ENCODE measurements at places on chromosomes 4 and X. TPM values are rescaled to one million over a fixed set of nuclear protein-coding genes. Genes with fewer than 3 reads are reported as not detected.

GRCh38 chrX:49129427-49129826 is 5.9 kb upstream of the GPKOW start:
- DNase-seq = no peak

Gene WAS
- 40.1 TPM for polyA plus RNA-seq

GRCh38 chrX:97858592-97858991 is 974.9 kb downstream of the RPA4 start:
- DNase-seq = no peak

DNA sequence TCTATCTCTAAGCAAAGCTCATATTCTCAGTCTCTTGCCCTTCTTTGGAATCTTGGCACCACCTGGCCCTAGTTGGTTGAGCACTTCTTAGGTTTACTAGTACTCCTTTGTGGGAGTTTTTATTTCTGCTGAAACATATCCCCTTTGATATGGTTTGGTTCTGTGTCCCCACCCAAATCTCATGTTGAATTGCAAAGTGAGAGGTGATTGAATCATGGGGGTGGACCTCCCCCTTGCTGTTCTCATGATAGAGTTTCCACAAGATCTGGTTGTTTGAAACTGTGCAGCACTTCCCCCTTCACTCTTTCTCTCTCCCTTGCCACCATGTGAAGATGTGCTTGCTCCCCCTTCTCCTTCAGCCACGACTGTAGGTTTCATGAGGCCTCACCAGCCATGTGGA is 22.2 kb upstream of the SYNPO2 start:
- DNase-seq = no peak

- DNase-seq = no peak
These were observed 845.8 kb downstream of the TECRL start for GRCh38 chr4:63563288-63564014.

- no peak for DNase-seq
These were observed 22.0 kb upstream of the PHKA2 start for GRCh38 chrX:19005909-19006308.

DNA sequence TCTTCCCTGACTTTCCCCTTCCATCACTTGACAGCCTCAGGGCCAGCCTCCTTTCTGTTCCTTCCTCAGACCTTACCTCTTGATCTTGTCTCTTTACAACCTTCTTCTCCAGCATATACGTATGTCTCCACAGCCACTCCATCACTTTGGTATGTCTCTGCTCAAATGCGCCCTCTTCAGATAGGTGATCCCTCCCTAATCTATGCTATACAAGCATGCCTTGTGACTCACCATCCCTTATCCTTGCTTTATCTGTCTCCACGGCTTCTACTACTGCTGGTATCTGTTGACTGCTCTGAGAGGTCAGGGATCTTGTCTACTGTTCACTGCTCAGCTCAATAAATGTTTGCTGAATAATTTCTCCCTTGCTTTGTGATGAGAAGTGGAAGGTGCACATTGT is 9.0 kb downstream of the ARAP2 start:
- DNase-seq = no peak

DNA sequence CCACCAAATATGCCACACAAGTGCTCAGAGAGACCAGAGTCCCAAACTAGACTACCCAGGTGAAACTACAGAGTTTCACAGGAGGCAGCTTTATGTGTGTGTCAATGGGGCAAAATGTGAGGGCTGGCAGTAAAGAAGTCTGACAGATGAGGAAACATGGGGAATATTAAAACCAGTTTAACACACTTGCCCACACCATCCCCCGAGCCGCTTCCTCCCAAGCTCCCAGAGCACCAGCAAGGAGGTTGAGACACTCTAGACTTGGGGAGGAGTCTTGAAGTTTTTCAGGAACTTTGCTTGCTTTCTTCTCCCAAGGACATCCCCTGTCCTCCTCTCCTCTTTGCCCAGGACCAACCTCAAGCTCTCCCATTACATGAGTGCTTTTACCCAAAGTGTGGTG is 94.7 kb upstream of the SPRY1 start:
- no peak for DNase-seq

Gene ZFP92
- 0.27 TPM for polyA plus RNA-seq

Gene NSDHL
- polyA plus RNA-seq = 9.9 TPM

Gene PAGE1
- polyA plus RNA-seq = not detected

Gene BST1
- polyA plus RNA-seq = 2.9 TPM

DNA sequence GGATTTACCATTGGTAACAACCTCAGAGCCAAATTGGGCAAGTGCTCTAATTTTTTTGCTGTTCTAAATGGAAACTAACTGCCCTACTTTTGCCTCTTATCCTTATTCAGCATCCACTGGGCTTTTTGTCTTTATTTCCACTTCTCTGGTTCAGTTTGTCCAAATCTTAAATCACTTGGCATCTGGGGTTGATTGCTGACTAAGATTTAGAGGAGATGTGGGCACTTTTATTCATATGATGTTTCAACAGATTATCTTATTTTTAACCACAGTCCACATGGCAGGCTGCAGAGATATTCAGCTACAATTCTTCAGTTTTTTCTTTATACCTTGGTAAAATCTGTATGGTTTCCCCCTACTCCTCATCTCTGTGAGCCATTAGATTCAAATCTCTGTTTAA is 1161.4 kb upstream of the PCDH7 start:
- DNase-seq = no peak

DNA sequence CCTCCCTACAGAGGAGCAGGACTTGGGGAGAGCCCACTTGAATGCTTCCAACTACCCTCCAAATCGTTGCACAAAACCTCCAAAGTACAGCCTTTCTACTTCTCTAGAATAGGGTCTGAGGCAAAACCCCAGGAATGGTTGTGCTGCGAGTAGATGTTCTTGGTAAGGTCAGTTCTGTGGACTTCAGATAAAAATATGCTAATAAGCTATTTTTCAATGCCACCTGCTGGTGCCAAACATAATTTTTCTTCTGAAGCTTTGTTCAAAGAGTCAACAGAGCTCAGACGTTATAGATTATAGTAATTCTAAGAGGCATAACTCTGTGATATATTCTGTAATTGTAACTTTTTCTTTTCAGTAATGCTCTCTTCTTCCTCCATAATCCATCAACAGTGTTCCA is 425.7 kb downstream of the GPAT3 start:
- no peak for DNase-seq

- no peak for DNase-seq
These were observed 73.5 kb downstream of the WDR19 start for GRCh38 chr4:39255871-39256270.

Gene CRMP1
- polyA plus RNA-seq = 7.0 TPM

Gene GRID2
- 0.05 TPM for polyA plus RNA-seq

Gene CEP135
- 7.8 TPM for polyA plus RNA-seq

DNA sequence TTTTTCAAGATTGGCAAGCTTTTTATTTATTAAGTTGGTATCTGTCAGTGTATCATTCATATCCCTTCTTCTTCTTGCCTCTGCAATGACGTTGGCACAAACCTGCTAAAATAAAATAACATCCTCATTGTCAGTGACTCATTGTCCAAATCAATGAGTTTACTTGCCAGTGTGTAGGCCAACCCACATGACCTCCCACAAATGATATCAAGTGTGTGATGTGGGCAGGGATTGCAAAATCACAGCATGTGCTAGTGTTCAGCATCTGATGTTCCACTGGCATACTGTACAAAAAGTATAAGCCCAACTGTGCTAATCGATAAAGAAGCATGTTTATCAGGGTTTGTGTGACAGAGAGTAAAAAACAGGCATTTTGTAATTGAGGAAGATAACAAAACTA is 25.5 kb downstream of the GPAT3 start:
- no peak for DNase-seq

DNA sequence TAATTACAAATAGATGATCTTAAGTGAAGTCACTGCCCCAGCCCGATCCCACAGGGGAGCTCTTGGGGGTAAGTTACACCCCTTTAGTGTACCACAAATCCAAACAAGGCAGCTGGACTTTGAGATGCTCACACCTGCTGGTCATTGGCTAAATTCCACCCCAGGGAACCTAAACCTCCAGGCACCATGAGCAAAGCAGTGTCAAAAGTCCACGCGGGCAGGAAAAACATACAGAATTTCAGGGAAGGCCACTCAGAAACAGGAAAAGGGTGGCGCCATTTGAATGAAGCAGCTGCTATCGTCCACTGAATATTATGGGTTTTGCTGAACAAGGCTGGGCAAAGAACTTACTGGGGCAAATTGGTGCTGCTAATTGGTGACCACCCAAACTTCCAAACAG is 30.9 kb downstream of the SUPT20HL1 start:
- no peak for DNase-seq

DNA sequence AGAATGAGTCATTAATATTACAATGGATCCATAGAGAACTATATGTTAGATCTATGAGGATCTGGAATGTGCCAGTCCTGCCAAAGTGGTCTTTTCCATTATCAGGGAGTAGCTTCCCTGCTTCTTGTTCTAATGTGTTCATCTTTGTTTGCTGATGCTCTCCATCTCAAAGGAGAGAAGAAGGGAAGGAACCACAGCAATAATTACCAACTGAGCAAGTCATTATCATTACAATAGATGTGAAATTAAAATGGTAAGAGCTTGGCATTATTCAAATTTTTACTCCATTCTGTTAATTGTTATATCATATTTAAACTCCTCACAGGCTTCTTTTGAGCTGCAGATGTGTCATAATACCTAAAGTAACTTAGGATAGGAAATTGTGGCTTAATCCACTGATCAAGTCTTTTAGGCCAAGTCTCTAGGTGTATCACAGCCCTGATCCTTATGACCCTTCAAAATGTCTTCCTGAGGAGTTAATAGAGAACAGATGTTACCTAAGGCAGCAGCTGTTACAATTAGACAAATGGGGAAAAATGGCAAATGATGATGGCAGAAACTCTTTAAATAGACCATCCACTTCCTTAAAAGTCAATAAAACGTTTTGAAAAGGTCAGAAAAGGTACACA is 1492.7 kb upstream of the IGFBP7 start:
- DNase-seq = no peak

Gene CXorf65
- 40.8 TPM for polyA plus RNA-seq

Gene PF4V1
- 0.57 TPM for polyA plus RNA-seq

Gene IL1RAPL1
- 0.02 TPM for polyA plus RNA-seq

GRCh38 chr4:141229408-141230101 is 8.9 kb downstream of the ZNF330 start:
- DNase-seq = no peak

DNA sequence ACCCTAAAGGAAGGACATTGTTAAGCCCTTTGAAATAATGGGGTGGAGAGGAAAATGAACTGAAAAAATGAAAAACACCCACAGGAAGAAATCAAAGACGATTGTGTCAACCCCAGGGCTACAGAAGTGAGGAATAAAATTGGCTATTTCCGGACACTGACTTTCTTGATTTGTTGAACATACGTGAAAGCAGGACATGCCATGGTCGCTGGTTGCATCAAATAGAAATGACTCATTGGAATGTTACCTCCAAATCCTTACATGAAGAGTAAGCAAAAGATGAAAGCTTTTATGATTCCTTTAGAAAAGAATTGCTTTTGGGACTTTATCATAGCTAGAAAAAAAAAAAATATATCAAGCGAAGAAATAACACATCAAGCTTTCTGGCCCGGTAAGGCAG is 75.3 kb downstream of the DCUN1D4 start:
- DNase-seq = no peak

Gene PLP2
- 130 TPM for polyA plus RNA-seq

- DNase-seq = no peak
These were observed 38.2 kb downstream of the NHS start for GRCh38 chrX:17413228-17413627.

GRCh38 chr4:14336656-14337055 is 665.6 kb upstream of the CPEB2 start:
- no peak for DNase-seq

GRCh38 chrX:40201329-40201885 is 103.6 kb upstream of the BCOR start:
- no peak for DNase-seq

Gene GAGE12D
- polyA plus RNA-seq = not detected

- DNase-seq = no peak
These were observed 121.6 kb downstream of the ATXN3L start for GRCh38 chrX:13198056-13198761.

Gene MAGEE1
- 3.4 TPM for polyA plus RNA-seq

Gene ETDA
- not detected for polyA plus RNA-seq

- DNase-seq = no peak
These were observed 6.7 kb downstream of the APOO start for GRCh38 chrX:23901060-23901459.

DNA sequence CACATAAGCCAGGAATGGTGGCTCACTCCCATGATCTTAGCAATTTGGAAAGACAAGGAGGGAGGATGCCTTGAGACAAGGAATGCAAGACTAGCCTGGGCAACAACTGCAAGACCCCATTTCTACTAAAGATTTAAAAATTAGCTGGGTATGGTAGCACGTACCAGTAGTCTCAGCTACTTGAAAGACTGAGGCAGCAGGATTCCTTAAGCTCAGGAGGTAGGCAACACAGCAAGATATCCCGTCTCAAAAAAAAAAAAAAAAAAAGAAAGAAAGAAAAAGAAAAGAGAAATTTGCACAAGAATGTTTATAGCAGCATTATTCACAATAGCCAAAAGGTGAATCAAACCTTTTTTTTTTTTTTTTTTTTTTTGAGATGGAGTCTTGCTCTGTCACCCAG is 29.7 kb downstream of the PDS5A start:
- no peak for DNase-seq

- no peak for DNase-seq
These were observed 46.3 kb upstream of the ARHGEF6 start for GRCh38 chrX:136827026-136827425.

Gene SUPT20HL2
- polyA plus RNA-seq = not detected

GRCh38 chr4:32745351-32745750 is 2025.2 kb downstream of the PCDH7 start:
- DNase-seq = no peak

All from thymus (tissue), 14 donors.